GM04503 (cell line): ENCODE measurements at places on chromosomes 1 and 21.
A peak's percentile ranks its signal among the peaks of the same experiment; 100 is the strongest.

GRCh38 chr1:65813956-65814355 is 21.3 kb downstream of the PDE4B start:
- DNase-seq, result no peak

GRCh38 chr1:156754219-156754618 is 2.7 kb upstream of the HDGF start:
- no peak for DNase-seq

DNA sequence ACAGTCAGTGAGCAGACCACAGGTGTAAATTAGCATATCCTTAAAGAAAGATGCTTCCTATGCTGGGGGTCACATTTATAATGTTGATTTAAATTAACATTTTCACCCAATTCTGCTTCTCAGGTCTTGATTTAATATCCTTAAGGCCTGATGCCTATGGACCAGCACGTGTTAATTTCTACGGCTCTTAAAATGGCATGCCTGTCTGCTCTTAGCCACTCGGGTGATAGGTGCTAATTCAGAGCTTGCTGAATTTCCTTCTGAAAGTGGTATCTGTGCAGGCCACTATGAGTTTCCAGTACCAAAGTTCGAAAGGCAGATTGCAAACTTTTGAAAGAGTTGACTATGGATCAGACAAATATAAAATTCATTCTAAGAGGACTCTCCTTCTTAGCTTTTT is 487.4 kb upstream of the ADGRL2 start:
- DNase-seq, result no peak

GRCh38 chr1:67308136-67308535 is 463 bp downstream of the IL12RB2 start:
- DNase-seq, result no peak

GRCh38 chr1:201108614-201109013 is 3.6 kb downstream of the CACNA1S start:
- no peak for DNase-seq

DNA sequence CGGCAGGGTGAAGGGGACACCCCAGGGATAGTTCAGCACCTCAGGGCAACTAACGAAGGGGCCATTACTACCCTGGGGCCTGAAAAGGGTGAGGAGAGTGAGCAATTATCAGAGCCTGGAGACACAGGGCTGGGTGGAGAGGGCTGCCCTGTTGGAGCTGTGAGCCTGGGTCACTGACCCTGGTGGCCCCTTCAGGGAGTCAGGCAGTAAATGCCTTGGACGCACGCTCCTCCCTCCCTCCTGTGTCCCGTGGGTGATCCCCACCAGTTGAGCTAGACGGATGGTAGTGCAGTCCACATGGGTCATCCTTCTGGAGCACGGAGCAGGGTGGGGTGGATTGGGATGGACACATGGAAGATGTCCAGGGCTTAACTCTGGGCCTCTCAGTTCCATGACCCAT is 305.3 kb downstream of the PTPRU start:
- no peak for DNase-seq

GRCh38 chr21:9753943-9754342 is 767.4 kb upstream of the TPTE start:
- DNase-seq, result no peak

DNA sequence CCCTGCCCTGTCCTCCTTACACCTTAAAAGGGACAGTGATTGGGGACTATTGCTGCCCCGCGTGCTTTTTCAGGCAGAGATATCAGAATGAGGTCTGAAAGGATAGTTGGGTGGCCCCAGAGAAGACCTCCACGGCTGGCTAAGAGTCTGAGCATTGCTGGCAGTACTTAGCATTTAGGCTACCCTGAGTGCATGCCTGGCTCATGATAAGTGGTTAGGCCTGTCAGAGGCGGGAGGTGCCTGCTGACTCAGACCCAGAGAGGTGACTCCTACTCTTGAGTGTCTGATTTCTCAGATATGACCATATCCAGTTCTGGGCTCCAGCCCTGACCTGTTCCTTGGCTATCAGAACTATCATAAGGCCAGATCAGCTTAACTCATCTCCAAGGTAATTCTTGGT is 213.7 kb downstream of the PBX1 start:
- DNase-seq, result peak; percentile 65

- DNase-seq, result no peak
Observed at GRCh38 chr1:161020509-161021164, at the start of gene F11R. Gene F11R, minus strand, starts transcription at chr1:161021152. Its CDS starts 79 bp downstream, at chr1:161021073.

DNA sequence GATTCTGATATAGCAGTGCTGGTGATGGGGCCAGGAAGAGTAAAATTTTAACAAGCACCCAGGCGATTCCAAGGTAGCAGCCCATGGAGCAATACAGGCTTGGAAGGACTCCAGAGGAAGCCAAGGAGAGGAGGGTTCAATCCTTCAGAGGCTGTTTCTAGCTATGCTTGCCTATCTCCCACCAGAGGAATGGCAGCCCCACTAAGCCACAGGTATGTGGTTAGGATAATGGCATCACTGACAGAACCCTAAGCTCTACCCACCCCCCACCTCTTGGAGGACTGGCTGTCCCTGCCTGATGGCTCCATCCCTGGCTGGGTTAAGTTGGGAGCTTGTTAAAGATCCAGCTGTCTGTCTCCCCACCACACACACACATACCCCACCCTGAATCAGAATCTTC is 19.3 kb upstream of the PTAFR start:
- DNase-seq, result no peak

DNA sequence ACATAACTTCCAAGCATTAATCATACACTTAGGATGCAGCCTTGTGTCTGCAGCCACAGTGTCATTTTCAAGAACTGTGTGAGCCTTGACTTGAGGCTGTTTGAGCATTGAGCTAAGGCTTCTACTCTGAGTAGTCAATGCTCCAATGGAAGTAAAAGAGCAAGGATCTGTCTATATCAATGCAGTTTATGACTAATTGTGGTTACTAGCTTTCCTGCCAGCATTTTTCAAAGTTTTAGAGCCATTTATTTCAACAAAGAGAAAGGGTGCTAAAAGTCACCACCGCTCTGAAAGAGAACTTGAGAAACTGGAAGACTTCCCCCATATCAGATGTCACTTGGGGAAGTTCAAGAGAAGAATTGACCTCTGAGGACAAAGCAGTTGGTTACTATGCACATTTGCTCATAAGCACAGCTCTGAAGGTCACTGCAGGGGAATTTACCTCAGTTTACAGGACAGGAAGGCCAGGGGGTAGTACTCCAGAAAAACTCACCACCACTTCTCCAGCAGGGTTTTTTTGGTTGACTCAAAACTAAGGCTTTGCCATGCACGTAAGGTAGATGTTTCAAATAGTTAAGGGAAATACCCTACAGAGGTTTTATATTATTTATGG is 24.5 kb upstream of the RGS1 start:
- DNase-seq, result peak; percentile 75

GRCh38 chr1:78146205-78146771 is 100.5 kb downstream of the GIPC2 start:
- DNase-seq, result peak; percentile 35

GRCh38 chr1:226512076-226512728 is 36.4 kb upstream of the STUM start:
- no peak for DNase-seq

DNA sequence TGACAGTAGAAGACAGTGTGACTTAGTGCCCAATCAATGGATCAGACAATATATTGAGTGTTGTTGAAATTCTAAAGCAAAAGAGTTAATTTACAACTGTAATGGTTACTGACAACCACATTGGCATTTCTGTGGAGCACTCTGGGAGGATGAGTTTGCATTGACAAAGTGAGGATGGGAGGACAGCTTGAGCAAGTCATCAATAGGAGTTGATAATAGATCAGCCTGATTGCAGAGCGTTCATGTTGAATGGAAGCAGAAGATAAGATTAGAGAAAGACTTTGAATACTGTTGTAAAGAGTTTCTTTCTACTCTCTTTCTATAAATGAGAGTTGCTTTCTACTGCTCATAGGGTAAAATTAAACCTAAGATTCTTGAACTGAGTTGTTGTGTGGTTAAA is 3.9 kb downstream of the EEIG2 start:
- no peak for DNase-seq

GRCh38 chr1:43366601-43367025 is 1.2 kb downstream of the ELOVL1 start:
- DNase-seq, result no peak

DNA sequence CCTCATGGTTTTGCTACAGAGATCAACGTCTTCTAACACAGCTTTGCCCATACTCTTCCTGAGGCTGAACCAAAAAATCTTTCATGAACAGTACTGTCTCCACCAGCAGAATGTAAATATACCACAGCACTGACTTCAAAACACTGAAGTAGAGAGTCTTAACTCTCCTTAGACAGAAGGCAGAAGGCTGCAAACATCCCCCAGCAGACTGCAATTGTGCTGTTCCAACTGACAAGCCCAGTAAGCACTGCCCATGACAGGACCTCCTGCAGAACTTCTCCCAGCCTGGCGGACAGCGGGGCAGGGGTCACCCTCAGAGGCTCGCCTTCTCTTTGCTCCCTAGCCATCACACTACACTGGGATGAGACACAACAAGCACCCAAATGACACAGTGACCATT is 218.7 kb downstream of the RERE start:
- DNase-seq, result no peak
